ENCODE measurements at places on chromosomes 2 and 18.

- no peak for DNase-seq
Measured at GRCh38 chr2:41930807-41931566, 116.8 kb upstream of the PKDCC start.

DNA sequence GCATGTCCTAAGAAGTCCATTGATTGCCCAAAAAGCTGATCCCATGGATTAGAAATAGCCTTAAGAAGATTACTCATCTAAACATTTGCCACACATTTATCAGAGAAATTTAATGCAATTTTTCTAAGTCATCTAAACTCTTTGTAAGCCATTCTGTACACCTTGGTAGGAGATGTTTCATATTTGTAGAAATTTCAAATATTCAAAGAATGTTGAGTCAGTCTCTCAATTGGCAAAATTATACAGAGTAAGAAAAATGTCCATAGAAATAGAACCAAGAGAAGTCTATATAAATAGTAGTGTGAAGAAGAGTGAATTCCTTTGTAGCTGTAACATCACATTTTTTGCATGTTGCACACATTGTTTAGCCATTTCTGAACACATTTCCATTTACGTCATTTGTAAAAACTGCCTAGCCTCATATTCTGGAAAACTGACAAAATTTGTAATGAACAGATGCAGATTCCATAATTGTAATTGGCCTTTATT lies 128.6 kb downstream of the MSTN start:
- no peak for DNase-seq

GRCh38 chr2:39227628-39228412 lies 15.9 kb downstream of the CDKL4 start:
- peak; percentile 81 for DNase-seq

DNA sequence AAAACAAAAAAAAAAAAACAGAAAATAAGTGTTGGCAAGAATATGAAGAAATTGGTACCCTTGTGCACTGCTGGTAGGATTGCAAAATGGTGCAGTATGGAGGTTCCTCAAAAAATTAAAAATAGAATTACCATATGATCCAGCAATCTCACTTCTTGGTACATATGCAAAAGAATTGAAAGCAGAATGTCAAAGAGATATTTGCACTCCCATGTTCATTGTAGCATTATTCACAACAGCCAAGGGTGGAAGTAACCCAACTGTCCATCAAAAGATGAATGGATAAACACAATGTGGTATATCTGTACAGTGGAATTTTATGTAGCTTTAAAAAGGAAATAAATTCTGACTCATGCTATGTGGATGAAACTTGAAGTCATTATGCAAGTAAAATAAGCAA lies 72.8 kb upstream of the POU3F3 start:
- DNase-seq = no peak

- no peak for DNase-seq
Measured at GRCh38 chr2:147288131-147288530, 556.7 kb upstream of the ACVR2A start.

- no peak for DNase-seq
Measured at GRCh38 chr2:100982431-100982861, 19.6 kb upstream of the RPL31 start.

- DNase-seq = peak; percentile 35
Measured at GRCh38 chr2:173884025-173884802, 81.0 kb downstream of the SP3 start.

- DNase-seq = no peak
Measured at GRCh38 chr2:184498936-184499335, 99.4 kb upstream of the ZNF804A start.

- DNase-seq = no peak
Measured at GRCh38 chr18:41751161-41751560, 203.9 kb upstream of the PIK3C3 start.

DNA sequence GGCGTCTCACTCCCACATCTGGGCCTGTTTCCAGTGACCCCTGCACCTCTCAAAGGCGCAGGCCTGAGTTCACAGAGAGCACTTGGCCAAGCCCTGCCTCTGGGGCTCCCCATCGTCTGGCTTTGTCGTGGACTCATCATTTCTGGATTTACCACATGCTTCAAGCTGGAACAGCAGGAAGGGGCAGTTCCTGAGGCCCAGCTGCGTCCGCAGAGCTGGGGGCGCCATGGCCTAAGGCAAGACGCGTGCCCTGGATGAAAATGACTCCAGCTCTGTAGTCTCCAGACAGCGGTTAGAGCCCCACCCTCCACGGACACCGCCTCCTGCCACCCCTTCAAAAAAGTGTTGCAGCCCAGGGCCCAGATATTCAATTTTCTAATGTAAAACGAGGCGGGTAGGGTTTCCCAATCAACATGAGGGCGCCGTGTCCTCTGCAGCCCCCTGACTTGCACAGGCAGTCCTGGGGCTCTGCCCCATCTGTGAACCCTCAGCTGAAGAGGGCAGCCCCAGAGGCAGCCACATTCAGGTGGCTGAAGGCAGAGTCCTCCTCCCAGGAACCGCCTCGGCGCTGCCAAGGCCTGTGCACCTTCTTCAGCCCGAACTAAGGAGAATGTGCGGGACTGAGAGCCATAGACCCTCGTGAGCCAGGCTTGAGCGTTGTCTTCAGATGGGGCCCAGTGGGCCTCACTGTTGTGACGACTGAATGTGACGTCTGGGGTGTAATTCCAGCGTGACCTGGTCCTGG lies 85.5 kb downstream of the NFATC1 start:
- DNase-seq = no peak
